ENCODE measurements at places on chromosomes 2 and 18.

DNA sequence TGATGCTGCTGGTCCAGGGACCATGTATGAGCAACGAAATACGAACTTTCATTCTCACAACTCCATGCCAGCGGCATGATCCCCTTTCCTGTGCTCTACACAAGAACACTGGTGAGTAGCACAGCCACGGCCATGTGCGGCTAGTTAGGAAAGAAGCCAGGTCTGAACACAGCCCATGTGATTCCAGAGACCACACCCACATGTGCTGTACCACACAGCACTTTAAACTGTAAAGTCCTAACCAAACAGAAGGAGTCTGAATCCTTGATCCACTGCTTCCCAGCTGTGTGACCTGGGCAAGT is 33.0 kb upstream of the ACAA2 start:
- DNase-seq: no peak

DNA sequence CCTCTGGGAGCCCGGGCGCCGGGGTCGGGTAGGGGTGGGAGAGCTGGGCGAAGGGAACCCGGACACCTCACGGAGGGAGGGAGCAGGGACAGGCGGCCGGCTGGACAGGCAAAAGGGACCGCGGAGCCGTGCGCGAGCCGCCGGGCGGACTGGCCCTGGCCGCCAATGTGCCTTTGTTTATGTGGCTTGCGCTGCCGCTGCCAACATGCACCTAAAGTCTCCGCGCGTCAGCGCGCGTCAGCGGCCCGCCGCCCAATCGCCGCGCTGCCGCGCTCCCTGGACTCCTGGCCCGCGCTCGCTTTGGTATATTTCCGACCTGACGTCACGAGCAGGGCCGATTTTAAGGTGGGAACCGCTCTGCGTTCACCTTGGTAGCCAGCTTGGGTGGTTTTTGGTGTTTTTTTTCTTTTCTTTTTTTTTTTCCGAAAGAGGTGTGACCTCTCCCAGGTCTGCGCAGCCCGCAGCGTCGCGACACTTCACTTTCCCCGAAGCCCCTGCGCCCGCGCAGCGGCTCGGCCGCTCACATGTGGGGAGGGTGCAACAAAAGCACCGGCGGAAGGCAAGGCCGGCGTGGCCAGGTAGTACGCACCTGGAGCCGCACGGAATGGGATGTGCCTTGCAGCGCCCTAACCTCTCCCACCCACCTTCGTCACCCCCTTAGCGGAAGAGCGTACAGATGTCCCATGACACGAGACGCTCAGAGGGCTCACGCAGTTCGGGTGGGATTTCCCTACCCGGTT is at the start of gene NR4A2:
TSS of gene NR4A2 (minus strand) at position 188 of the 740 bp plus-strand sequence. CDS start 2,535 bp downstream, outside the sequence.
- peak; percentile 89 for DNase-seq

GRCh38 chr2:233037078-233037477 is 4.6 kb downstream of the NEU2 start:
- no peak for DNase-seq

GRCh38 chr18:35477497-35477896 is 20.3 kb downstream of the INO80C start:
- no peak for DNase-seq

- DNase-seq: no peak
These were observed 1582.2 kb upstream of the ACVR2A start for GRCh38 chr2:146262606-146263005.

DNA sequence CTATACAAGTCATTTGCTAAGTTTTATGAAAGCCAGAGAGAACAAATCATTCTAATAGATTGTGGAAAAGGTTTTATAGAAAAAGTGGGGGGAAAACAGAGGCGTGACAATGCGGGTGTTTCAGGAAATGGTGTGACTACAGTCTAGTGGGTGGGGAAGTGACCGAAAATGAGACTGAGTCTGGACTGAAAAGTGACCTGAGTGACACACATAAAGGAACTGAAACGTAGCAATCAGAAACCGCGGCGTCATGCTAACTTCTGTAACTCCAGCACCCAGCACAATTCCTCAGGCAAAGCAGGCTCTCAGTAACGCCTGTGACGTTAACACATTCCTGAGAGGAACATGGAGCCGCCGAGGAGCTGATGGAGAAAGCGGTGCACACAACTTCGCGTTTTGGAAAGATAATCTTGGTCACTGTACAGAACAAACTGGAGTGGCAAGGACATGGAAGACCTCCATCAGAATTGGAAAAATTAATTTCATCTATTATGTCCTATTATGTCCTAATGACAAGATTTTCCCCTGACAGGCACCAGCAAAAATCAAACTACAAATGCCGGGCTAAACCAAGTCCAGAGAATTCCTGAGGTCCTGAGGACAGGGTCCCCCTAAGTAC is 1.4 kb upstream of the CD226 start:
- DNase-seq: peak; percentile 70

DNA sequence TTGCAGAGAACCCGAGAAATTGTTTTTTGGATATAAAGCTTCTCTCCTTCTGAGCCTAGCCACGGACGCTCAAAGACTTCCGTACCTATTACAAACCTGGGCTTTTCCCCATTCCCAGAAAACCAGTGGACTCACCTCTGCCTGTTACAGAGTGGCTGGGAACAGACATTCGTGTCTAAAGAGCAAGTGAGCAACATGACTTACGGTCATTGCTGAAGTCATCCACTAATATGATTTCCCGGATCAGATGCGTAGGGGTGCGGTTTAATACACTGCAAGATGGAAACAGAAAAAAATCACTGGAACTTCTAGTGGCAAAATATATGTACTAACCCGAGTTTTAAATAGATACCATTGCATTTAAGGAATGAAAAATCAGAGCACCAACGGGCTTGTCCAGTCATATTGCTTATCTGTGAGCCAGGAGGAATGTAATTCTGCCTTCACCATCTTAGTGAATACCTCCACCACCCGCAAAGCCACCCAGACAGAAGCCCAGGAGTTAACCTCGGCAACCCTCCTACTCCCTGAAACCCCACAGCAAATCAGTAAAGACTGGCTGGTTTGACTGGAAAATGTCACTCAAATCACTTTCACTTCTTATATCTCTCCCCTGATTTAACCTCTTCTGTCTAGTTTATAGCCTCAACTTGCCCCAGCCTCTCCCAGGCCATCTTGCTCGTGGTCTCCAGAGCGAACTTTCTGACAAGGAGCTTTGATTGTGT is 151.1 kb upstream of the CAPN13 start:
- DNase-seq: no peak

DNA sequence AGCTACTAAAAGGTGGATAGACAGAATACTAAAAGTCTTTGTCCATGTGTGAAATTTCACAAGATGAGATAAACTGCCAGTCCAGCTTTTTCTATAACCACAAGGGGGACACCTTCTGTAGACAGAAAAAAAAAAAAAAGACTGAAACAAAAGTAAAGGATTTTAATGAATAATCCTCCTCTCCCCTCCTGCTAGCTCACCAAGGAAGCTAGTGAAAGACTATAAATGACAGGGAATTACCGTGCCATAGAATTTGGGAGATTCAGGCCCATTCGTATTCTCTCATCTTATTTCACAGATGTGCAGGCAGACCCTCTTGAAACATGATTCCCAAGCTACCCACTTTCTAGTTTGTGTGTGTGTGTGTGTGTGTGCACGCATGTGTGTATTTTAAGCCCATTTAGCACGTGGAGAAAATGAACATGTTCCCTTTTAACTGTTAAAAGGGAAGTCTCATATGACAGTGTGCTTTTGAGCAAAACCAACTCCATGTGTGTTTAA is 36.3 kb upstream of the SLC8A1 start:
- DNase-seq: no peak

GRCh38 chr2:4947911-4948310 is 744.3 kb upstream of the SOX11 start:
- DNase-seq: no peak

DNA sequence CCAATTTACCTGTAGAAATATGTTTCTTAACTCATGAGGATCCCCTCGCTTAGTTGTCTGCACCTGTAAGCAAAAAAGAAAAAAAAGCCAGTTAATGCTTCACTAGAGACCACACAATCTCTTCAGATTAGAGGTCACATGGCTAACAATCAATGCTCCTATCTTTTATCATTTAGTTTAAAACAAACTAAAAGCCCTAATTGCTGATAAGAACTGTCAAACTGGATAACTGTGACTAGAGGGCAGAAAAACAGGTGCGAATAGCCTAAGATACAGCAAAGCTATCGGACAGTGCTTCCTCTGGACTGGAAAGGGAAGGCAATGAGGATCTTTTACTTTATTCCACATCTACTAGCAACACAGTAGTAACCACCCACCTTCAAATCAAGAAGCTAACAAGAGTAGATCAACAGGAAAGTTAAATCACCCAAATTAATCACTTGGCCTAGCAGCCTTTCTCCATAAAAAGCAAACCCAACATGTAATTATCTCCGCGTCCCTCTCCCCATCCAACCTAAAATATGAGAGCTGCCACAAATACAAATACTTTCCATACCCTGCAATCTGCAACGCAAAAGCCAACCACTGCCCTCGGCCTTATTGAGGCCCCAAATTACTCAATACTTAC is 734 bp downstream of the SLC25A12 start:
- no peak for DNase-seq

All from activated T-cell treated with anti-CD3 and anti-CD28 coated beads, Interleukin-2, amount 50 U/mL, for 24 hours (primary cell).